ENCODE measurements at places on chromosomes 5 and 9.

DNA sequence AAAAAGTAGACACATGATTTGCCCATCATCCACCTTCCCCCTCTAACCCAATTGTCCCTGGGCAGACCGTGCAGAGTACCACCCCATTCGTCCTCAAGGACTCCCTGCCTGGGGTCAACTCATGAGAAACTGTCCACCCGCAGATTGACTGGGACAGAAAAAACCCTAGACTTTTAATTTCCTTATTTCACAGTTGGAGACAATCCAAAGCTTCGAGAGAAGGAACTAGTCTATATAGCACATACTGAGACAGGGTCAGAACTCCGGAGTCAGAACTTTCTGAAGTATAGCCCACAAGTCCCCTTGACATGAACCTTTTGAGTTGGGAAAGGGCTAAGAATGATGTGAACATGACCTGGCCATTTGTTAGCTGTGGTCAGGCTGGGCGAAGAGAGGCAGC is 7.5 kb upstream of the GPX3 start:
- no peak for DNase-seq

GRCh38 chr9:126386088-126386487 is 59.5 kb downstream of the MVB12B start:
- no peak for DNase-seq

DNA sequence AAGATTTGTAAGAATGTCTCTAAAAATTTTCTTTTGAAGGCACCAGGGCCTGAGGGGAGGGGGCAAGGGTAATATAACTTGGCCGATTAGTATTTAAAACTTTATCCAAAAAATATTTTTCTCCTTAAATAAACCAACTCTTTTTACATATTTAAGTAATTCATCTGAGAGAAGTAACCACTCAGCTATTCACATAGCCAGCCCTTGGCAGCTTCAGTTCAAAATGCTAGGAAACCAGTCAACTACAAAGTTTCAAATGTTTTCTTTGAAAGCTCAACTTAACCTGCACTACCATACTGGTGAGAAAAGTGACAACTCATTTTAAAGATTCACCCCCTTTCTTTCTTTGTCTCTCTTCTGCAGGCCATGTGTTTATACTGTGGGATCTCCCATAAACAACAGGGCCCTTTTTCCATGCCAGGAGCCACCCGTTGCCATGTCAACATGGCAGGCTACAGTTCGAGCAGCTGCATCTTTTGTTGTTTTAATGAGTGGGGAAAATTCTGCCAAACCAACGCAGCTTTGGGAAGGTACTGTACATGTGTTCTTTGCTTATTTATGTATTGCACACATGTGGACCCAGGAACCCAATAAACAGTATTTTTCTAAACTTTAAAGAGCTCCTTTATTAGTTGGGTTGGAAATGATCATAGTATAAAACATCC is 46.3 kb downstream of the AOPEP start:
- no peak for DNase-seq

- no peak for DNase-seq
Measured at GRCh38 chr9:98413084-98413483, 157.6 kb upstream of the TBC1D2 start.

DNA sequence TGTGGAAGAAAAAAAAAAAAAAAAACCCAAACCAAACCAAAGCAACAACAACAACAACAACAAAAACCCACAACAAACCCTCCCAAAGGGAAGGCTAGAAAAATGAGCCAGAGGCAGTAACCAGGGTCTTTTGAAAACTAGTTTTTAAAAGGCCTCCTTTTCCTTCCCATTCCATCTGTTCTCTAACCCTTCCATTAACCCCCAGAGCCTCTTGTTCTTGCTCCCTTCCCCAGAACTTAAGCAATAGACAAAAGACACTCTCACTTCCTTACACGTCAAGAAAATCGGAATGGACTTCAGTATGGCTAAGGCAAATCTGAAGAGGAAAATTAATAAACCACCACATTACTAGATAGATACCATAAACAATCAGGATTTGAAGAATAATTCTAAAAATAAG is 292.8 kb downstream of the ARL15 start:
- no peak for DNase-seq

- no peak for DNase-seq
Measured at GRCh38 chr5:56375011-56375410, 141.9 kb upstream of the ANKRD55 start.

- no peak for DNase-seq
Measured at GRCh38 chr5:157252711-157253465, 13.0 kb upstream of the CYFIP2 start.

GRCh38 chr9:87109851-87110250 is 162.5 kb upstream of the GAS1 start:
- no peak for DNase-seq

GRCh38 chr9:34647651-34648050 is 1.2 kb downstream of the GALT start:
- no peak for DNase-seq

Data from uterus (tissue), 4 donors.